Peyer's patch (tissue), 4 donors: ENCODE measurements at places on chromosomes 16 and 17. TPM values are rescaled to one million over a fixed set of nuclear protein-coding genes. Genes with fewer than 3 reads are reported as not detected.
A peak's percentile ranks its signal among the peaks of the same experiment; 100 is the strongest.

SOX9 gene
- 16.1 TPM for total RNA-seq

HBM gene
- not detected for total RNA-seq

- H3K36me3 ChIP-seq: no peaks in the 10 kb centered on the region
- peak overlapping the region; percentile 70 for H3K27ac ChIP-seq
- DNase-seq: no peak
- H3K4me1 ChIP-seq: peaks cover 23% of the 10 kb centered on the region
Measured at GRCh38 chr17:78375401-78376151, 2.9 kb upstream of the PGS1 start.

- no peak for DNase-seq
- no peaks in the 10 kb centered on the region for H3K36me3 ChIP-seq
- H3K27me3 ChIP-seq: no peaks in the 10 kb centered on the region
- no peak overlapping the region for H3K4me3 ChIP-seq
Measured at GRCh38 chr16:11470676-11471415, 115.9 kb downstream of the LITAF start.

DNA sequence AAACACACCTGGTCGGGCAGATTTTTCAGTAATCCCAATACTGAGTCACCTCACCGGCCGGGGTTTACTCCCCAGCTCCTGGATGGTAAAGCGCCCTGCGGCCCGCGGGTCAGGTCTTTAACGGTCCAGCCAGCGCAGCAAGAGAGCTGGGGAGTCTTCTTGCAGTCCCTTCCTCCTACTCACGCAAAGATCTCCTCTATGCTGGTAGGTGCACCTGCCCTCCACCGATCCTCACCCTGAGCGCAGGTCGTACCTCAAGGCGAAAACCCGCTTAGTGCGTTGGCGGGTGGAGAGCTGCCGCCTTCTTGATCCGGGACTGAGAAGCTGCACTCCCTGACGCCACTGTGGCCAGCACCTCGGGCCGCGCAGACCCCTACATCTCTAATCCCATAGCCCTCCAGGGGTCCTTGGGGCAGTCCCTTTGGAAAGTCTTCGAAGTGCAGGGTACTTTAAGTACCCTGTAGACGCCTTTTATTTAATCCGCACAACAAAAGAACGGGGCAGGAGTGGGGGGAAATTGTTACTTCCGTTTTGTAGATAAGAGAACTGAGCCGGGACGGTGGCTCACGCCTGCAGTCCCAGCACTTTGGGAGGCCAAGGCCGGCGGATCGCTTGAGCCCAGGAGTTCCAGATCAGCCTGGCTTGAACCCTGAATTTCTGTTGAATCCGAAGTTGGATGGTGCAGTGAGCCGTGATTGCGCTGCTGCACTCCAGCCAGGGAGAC is 10.4 kb upstream of the HOXB13 start:
- no peaks in the 10 kb centered on the region for H3K36me3 ChIP-seq
- H3K27me3 ChIP-seq: peaks cover 63% of the 10 kb centered on the region
- no peak overlapping the region for H3K4me3 ChIP-seq
- no peaks in the 10 kb centered on the region for H3K4me1 ChIP-seq
- no peak for DNase-seq
- H3K27ac ChIP-seq: no peak overlapping the region

DNA sequence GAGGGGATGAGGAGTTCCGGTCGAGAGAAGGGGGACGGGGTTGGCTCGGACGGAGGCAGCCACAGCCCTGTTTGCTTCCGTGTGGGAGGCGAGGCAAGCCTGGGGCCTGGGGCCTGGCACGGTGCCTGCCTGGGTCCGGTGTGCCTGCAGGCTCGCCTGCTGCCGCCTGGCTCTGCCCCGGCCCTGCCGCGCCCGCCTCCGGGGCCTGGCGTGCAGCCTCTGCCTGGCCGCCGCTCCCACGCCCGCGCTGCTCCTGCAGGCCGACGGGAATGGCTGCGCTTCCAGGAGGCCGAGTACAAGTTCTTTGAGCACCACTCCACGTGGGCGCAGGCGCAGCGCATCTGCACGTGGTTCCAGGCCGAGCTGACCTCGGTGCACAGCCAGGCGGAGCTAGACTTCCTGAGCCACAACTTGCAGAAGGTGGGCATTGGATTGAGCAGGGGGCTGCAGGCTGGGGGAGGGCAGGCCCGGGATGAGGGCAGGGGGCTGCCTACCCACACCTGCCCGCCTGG is 53.1 kb downstream of the MRC2 start:
- no peak overlapping the region for H3K4me3 ChIP-seq
- no peak for DNase-seq
- no peak overlapping the region for H3K27ac ChIP-seq
- no peaks in the 10 kb centered on the region for H3K36me3 ChIP-seq
- H3K4me1 ChIP-seq: no peaks in the 10 kb centered on the region
- no peaks in the 10 kb centered on the region for H3K27me3 ChIP-seq

DNA sequence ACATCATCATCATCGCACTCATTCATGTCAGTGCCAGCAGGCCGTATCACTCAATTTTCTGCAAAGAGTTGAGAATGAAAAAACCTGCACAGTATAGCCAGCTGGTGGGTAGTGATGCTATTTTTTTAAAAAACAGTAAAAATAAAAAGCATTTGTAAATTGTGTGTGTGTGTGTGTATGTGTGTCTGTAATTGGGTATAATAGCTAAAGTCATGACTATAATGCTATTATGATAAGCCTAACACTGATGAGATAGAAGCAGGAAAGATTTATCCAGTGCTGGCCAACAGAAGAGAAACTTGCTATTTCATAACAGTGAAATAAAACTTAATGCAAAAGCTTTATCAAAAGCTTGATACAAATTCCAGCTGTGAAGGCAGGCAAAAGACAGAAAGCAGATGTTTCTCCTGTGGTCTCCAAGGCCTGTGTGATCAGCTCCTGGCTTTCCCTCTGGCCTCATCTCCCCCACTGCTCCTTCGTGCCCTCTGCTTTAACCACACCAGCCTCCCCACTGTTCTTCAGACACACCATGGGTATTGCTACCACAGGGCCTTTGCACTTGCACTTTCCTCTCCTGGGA is 206.2 kb upstream of the IRX5 start:
- H3K27ac ChIP-seq: no peak overlapping the region
- H3K4me1 ChIP-seq: no peaks in the 10 kb centered on the region
- no peak overlapping the region for H3K4me3 ChIP-seq
- H3K36me3 ChIP-seq: no peaks in the 10 kb centered on the region
- H3K27me3 ChIP-seq: no peaks in the 10 kb centered on the region
